ENCODE measurements at places on chromosomes 4 and X.

DNA sequence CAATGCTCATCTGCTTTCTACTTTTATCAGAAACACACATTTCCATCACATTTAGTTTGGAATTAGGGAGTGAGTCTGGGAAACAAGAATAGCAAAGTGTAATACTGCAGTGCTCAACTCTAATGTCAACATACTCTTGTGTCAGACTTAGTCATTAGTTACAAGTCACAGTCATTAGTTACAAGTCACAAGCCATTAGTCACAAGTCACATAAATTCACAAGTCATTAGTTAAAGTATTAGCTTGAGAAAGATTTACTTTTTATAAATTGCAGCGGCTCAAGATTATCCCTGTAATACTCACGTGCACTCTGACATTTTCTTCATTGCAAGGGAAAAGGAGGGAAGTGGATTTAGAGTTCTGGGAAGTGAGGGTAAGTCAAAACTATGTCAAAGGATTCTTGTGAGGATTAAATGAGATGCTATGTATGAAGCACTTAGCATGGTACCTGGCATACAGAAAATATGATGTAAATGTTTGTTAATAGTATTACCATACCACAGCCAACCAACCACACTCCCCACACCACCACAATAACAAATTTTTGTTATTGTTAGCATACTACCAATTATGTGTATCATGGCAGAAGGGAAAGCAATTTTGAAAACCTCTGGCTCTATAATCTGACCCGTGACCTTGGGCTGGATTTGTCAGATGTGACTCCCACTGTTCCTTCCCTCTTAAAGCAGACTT, 116.6 kb downstream of the ARHGAP24 start:
- no peak for DNase-seq

GRCh38 chrX:45760187-45760742, 559.6 kb upstream of the DIPK2B start:
- DNase-seq, result no peak

GRCh38 chr4:80685214-80685613, 345.3 kb upstream of the BMP3 start:
- DNase-seq, result no peak

GRCh38 chr4:17398035-17398434, 113.9 kb downstream of the QDPR start:
- no peak for DNase-seq

GRCh38 chr4:57544811-57545654, 434.8 kb upstream of the IGFBP7 start:
- no peak for DNase-seq

- no peak for DNase-seq
Measured at GRCh38 chrX:11414091-11414490, 120.9 kb downstream of the AMELX start.

DNA sequence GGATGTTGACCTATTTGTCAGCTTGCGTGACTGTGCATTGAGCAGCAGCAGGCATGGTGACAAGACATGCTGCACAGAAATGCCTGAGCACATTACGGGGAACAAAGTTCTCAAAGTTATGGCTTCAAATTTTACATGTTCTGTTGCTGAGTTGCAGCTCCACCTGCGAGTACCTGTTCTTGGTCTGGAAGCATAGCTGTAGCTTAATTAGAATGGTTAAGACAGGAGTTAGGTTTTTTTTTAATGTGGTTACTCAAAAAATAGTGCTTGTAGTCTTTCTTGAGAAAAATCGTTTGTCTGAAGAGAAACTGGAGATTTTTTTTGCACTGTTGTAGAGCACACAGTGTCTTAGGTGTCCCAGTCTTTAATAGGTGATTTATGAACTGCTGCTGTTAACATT, 38.8 kb upstream of the GNPDA2 start:
- no peak for DNase-seq

DNA sequence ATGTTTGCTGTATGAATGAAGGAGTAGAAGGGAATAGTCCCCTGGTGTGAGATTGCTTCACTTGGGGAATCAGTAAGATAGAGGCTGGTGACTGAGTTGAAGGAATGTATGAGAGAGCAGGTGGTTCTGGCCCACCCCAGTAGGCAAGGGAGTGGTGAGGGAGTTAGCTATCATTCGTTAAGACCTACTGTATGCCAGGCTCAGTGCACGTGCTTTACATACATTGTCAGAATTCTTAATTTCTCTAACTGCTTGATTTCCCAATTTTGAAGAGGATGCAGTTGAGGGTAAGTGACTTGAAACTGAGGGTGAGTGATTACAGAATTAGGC, 700 bp downstream of the VMA21 start:
- no peak for DNase-seq

DNA sequence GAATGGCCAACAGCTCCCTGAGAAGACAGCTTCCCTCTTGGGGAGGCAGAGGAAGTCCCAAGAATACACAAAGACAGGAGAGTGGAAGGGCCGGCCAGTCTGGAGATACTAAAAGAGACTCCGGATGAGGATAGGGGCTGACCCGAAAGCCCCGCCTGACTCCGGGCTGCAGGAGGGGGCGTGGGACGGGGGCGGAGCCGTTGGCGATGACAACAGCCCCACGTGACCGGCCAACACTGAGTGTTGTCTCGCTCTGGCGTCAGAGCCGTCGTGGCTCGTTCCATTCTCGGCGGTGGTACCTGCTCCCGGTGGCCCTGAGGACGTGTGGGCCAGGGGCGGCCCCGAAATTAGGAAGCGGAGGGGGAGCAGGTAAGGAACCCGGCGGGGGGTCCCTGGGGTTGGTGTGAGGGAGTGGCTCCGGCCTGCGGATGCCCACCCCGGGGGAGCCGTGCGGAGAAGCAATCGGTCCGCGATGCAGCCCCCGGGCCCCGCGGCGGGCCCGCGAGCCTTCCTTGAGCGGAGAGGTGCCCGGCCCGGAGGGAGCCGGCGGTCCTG, at the start of gene BEX4:
Gene BEX4 (plus strand): TSS at position 239 of the 555 bp plus-strand sequence. CDS start 1,046 bp downstream, outside the sequence.
- DNase-seq, result peak; percentile 85

DNA sequence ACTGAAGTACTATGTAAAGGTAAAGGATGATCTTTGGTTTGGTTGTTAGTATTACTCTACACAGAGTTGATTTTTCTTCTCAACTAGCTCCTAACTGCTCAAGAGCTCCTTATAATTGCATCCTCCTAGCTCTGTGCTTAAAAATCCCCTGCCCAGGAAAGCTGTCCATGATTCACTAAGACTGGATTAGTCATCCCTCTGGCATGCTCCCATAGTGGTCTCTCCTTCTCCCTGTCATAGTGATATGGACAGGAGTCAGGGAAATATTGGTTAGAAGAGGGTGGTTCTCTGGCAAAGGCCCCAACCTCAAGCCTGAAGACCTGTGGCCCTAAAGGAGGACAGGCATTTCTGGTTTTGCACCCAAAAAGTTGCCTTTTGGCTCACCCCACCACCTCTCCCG, 242.3 kb upstream of the KCNIP4 start:
- no peak for DNase-seq

- DNase-seq, result no peak
Measured at GRCh38 chr4:61828960-61829359, 628.8 kb downstream of the ADGRL3 start.
